ENCODE measurements at places on chromosomes 7 and 10. TPM values are rescaled to one million over a fixed set of nuclear protein-coding genes. Genes with fewer than 3 reads are reported as not detected.

The PAX4 gene
- total RNA-seq = not detected

The BEND7 gene
- 16.8 TPM for total RNA-seq

The SNX10 gene
- 8.2 TPM for total RNA-seq

DNA sequence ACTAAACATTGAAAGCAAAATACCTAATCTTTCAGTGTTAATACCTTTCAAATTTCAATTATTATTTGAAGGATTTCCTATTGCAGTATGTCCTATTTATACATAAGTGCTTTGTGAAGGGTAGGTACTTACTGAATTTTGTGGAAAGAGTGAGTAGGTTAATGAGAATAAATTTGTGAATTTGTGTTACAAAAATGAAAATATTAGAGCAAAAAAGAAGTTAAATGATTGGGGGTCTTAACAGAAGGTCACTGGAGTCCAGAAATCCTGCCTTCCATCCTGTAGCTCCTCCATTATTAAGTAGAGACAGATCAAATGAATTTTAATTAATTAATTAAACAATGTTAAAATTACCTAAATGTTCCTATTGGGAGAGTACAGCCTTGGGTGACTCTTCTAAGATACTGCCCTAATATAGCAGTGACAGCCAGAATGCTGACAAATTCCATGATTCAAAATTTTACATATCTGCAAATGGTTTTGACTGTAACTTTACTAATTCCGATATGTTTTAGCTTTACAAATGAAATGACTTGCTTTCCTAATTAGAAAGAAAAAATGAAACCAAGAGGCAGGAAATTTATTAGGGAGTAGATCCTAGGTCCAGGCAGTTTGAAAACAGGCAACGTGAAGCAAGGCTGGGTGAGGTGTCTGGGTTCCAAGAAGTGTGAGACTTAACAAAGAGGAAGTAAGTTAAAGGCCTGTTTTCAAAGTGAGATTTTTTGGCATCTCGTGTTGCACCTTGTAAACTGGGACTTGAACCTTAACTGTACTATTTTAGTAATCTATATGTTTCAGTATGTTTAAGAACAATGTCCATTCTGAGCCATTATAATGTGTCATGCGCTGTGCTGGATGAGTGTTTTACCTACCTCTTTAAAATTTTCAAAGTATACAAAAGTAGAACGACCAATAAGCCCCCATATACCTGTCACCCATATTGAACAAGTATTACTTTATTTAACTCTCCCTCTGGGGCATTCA, 1.5 kb downstream of the PIK3CG start:
- no peak for DNase-seq

The CCAR1 gene
- total RNA-seq = 75.6 TPM

GRCh38 chr7:71507680-71508602, 376.0 kb downstream of the GALNT17 start:
- DNase-seq = no peak

GRCh38 chr7:95240921-95241320, 83.4 kb downstream of the PON1 start:
- DNase-seq = no peak

DNA sequence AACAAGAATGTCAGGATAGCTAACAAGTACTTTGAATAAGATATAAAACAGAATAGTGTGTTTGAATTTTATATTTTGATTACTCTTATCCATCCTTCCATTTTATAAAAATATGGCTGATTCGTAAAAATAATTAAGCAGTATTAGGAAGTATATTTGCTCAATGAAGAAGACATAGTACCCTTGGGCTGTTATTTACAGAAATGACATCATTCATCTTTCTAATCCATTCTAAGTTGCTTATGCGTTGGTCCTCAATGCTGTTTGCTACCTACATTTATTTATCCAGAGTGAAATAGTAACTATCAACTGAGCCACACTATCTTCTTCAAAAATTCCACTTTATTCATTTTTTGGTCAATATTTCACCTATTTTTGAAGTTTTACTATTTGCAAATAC, 2.1 kb upstream of the ZNF804B start:
- no peak for DNase-seq

GRCh38 chr7:49022448-49022847, 98.1 kb downstream of the CDC14C start:
- no peak for DNase-seq

The DGKB gene
- total RNA-seq = 5.9 TPM

GRCh38 chr7:129553899-129554461, 51.6 kb downstream of the SMKR1 start:
- DNase-seq = no peak

DNA sequence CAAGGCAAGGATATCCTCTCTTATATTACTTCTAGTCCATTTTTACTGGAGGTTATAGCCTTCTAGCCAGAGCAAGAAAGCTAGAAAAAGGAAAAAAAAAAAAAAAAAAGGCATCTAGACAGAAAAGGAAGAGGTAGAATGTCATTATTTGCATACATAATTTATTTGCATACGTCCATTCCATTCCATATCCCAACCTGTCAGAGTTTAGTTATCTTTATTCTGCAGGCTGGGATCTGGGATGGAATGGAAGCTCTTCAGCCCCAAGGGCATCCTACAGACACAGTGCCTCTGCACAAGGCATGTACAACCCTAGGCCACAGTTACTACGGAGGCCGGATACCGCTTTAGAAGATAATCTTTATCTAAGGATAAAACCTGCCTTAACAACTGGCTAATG, 9.6 kb downstream of the CH25H start:
- no peak for DNase-seq

DNA sequence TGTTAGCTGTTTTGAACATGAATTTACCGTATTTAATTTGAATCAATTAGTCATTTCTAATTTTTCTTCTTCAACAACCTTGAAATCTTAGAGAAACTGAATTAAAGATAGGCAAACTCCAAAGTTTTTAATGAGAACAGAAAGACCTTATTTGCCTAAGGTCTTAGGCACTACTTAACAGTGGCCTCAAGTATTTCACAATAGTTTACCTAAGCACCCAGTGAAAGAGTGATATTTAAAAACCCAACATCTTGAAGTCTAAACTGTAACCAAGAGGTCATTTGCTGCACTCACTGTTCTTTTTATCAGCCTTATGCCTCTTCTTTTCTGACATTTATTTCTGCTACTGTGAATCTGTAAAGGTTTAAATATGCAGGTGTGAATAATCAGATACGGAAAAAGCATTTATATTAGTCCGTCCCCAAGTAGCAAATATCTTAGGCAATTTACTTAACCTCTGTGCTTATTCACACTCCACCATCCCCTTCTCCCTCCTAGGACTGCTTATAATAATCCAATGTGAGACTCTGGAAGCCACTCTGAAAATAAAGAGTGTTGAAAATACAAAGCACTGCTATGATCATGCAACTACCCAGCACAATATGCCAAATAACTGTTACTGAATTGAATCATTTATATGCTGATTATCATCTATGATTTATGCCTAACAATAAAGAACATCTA, 105.7 kb downstream of the ELAPOR2 start:
- DNase-seq = no peak

The CHAT gene
- not detected for total RNA-seq

GRCh38 chr7:78350391-78350790, 551.8 kb downstream of the PHTF2 start:
- no peak for DNase-seq

The FAM25A gene
- not detected for total RNA-seq

The RSPH10B2 gene
- not detected for total RNA-seq

The GARIN1A gene
- not detected for total RNA-seq

The C10orf67 gene
- not detected for total RNA-seq

The FAM25G gene
- not detected for total RNA-seq

The ANTXRL gene
- total RNA-seq = 0.27 TPM

DNA sequence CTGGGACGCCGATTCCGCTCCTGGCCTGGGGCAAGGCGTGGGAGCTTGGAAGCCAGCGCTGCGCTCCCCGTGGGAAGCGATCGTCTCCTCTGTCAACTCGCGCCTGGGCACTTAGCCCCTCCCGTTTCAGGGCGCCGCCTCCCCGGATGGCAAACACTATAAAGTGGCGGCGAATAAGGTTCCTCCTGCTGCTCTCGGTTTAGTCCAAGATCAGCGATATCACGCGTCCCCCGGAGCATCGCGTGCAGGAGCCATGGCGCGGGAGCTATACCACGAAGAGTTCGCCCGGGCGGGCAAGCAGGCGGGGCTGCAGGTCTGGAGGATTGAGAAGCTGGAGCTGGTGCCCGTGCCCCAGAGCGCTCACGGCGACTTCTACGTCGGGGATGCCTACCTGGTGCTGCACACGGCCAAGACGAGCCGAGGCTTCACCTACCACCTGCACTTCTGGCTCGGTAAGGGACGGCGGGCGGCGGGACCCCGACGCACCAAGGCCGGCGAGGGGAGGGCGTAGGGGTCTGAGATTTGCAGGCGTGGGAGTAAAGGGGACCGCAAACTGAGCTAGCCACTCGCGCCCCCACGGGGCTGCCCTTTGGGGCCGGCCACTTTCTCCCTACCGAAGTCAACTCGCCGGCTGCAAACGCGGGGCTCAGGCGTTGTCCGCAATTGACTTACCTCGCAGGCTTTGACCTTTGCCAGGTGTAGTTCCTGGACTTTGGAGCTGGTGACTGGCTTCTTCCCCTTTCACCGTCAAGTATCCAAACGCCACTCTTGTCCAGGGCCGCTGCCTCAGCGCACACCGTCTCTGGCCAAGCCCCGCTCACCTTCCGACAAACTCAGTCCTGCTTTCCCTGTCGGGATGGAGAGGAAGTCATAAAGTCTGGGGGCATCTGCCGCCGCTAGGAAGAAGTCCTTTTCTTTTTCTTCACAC, at the start of gene SCIN:
Gene SCIN (plus strand): TSS at position 187 of the 928 bp plus-strand sequence. CDS start 67 bp downstream, at position 254.
- DNase-seq = no peak

GRCh38 chr10:299512-299911, 164.3 kb downstream of the ZMYND11 start:
- DNase-seq = no peak

DNA sequence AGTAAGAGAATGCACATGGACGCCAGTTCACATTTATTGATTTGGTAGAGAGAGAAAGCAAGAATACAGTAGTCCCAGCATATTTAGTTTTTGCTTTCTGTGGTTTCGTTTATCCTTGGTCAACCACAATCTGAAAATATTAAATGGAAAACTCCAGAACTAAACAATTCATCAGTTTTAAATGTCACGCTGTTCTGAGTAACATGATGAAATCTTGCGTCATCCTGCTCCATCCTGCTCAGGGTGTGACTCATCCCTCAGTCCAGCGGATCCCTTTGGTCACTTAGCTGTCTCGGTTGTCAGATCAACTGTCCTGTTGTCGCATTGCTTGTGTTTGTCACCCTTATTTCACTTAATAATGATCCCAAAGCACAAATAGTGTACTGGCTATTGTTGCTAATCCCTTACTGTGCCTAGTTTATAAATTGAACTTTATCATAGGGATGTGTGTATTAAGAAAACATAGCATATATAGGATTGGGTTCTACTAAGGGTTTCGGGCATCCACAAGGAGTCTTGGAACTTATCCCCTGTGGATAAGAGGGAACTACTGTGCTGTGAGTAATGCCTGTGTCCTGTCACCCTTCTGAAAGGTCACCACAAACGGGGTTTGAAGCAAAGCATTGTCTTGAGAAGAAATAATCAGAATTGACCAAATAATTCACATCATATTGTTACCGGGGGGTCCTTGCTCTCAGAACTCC, 73.6 kb downstream of the OTUD1 start:
- DNase-seq = no peak

DNA sequence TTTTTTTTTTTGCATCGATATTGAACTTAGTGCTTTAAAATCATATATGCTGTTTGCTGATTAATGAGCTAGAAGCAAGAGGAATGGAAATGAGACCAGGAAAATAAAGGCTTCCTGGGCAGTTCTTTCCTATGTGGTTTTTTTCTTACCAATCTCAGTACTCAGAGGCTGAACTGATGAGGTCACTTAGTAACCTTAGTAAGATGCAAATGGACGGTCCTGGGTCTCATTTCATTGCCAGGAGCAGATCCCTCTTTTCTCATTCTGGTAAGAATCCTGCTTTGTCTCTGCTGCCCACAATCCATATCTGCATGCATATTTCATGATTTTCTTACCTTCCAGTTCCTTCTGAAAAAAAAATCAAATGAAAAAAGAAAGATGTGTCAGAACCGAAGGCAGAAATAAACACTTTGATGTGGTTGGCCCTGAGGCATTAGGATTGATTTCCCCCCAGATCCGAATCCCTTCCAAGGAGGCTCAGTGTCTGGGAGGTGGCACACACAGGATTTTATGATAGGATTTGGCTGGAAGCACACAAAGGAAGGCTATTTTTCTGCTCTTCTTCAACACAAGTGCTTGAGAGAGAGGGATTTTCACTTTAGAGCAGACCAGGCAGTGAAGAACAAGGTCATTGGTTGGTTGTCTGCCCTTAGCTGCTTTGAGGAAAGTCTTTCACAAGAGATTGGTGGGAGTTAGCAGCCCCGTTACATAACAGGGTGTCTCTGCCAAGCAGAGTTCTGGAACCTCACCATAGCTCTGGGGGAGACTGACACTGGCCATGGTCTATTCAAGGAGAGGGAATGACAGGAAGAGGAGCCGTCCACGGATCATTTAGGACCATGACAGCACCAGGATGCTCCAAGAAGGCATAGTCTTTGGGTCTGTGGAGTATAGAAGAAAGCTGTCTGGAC, 150.0 kb downstream of the CAMK1D start:
- no peak for DNase-seq

DNA sequence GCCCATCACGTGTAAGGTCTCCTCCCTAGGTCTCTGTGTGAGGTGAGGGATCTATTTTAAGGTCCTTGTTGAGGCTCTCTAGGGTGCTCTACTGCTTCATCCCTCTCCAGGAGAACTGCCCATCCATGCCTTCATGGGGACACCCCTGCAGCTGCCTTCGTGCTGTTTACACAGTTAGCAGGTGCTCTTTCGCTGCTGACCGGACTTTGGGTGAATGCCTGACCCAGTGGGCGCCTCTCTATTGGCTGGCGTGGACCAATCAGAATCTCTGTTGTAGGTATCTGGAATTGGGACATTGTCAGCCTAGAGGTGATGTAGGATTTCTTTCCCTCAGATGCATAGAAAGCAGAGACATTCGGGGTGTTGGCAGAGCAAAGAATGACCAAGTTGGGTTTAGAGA, 38.7 kb upstream of the HMX3 start:
- DNase-seq = no peak

DNA sequence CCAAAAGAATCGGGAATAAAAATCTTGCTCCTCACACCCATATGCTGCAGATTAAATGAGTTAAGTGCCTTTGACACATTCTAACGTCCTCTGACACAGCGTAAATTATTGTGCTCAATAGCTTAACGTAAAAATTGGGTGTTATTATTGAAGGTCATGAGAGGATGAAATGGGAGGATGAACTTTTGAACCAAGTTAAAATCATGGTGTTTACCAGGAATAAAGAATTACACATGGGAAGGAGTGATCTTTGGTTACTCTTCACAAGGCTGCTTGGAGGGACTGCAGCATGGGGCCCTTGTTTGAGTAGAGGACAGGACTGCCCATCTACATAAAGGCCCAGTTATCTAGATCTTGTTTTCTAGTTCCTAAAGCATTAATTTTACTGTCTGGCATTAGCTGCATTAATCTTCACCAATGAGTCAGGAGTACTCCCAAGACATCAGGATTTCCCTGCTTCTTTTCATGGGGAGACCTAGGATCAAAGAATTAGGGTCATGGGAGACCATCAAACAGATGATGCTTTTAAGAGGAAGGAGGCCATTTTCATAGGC, 84.9 kb upstream of the PRR15 start:
- no peak for DNase-seq
